IPS DF 6.9 (cell line): ENCODE measurements at places on chromosomes 5 and 9.

GRCh38 chr5:62457071-62457470 is 44.5 kb downstream of the IPO11 start:
- no peak for DNase-seq
- H3K4me1 ChIP-seq, result no peaks in the 10 kb centered on the region
- H3K36me3 ChIP-seq, result no peaks in the 10 kb centered on the region
- H3K4me3 ChIP-seq, result no peak overlapping the region

- H3K4me1 ChIP-seq, result peaks cover 4% of the 10 kb centered on the region
- no peak for DNase-seq
- no peak overlapping the region for H3K27ac ChIP-seq
- H3K36me3 ChIP-seq, result no peaks in the 10 kb centered on the region
Measured at GRCh38 chr9:68739621-68740174, 34.7 kb downstream of the PIP5K1B start.

- no peaks in the 10 kb centered on the region for H3K36me3 ChIP-seq
- H3K27ac ChIP-seq, result no peak overlapping the region
- DNase-seq, result no peak
- peaks cover 2% of the 10 kb centered on the region; the same call in 1 of the 2 replicates for H3K4me1 ChIP-seq
- no peaks in the 10 kb centered on the region for H3K27me3 ChIP-seq
Measured at GRCh38 chr5:130870691-130871090, 294.4 kb downstream of the HINT1 start.

DNA sequence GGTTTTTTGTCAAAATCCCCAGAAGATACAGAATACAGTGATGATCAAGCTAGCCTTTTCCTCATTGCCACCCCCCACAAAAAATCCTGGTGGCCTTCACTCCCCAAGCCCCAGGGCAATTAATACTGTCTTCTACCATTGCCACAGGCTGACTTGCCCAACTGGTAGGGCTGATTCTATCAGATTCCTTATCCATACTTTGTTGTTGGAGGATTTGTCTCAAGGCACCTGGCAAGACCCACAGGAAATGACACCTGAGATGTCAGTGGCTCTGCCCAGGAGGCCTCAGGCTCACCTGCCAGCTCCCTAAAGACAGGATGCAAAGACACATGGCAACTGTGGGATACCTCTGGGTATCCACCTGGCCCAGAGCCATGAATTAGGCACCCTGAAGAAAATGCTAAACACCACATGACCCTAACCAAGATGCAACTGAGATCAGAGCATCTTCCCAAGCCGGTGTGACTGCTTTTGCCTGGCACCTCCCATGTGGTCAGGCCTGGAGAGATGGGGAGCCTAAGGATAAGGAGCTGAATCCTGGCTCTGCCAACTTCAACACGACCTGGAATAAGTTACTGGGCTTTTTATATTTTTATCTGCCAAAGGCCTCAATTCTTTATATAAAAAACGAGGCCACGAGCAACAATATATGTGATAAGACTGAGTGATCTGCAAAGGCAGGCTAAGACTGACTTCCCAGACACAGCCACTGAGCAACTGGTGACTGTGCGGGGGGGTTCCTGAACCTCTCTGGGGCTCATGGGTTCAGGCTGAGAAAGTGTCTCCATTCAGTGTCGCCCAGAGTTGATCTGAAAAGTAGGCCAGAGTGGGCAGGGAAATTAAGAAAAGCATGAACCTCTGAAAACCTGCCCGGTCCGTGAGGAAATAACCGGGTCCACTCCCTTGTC is 944 bp downstream of the ATOX1 start:
- no peaks in the 10 kb centered on the region; the same call in 1 of the 2 replicates for H3K27me3 ChIP-seq
- H3K36me3 ChIP-seq, result no peaks in the 10 kb centered on the region
- peak overlapping the region; percentile 81; the same call in 1 of the 2 replicates for H3K4me3 ChIP-seq
- no peak for DNase-seq

- no peak overlapping the region for H3K4me3 ChIP-seq
- no peaks in the 10 kb centered on the region for H3K4me1 ChIP-seq
- DNase-seq, result no peak
- no peaks in the 10 kb centered on the region for H3K36me3 ChIP-seq
- no peak overlapping the region for H3K27ac ChIP-seq
Measured at GRCh38 chr5:103357636-103358035, 99.1 kb downstream of the MACIR start.

GRCh38 chr5:15914638-15915037 is 265.0 kb downstream of the MARCHF11 start:
- no peak overlapping the region for H3K27ac ChIP-seq
- no peak overlapping the region for H3K4me3 ChIP-seq
- H3K36me3 ChIP-seq, result no peaks in the 10 kb centered on the region
- peaks cover 4% of the 10 kb centered on the region; the same call in 1 of the 2 replicates for H3K4me1 ChIP-seq

DNA sequence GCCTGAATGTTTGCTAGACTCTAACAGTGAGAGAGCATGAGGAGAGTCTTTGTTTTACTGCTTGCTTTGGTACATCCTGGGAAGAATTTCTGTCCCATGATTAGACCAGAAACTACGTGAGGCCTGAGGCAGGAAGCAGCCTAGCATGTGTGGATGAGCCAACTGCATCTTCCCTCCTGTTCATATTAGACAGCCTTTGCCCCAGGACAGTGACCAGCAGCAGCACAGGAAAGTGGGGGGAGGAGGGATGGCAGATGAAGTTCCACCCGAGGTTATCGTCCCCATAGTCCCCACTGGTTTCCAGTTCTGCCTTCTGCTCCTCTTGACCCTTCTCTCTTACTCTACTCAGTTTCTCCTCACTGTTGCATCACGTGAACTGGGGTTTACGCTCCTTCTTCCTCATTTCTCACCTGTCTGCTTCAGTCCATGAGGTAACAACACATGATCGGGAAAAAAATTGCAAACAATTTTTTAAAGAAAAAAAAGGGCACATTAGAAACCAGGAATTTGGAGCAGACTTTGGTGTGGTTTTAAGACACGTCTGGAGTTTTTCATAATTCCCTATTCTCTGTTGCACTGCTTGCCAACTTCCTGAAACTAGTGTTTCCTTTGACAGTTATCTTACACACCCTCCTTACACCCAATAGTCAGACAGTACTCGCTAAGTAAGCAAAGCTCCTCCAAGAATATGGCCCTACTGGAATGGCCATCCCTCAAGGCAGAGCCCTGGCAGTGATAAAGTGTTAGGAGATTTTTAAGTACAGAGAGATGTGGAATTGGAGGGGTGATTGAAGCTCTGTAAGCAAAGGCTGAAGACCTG is 84.1 kb downstream of the SNX18 start:
- no peaks in the 10 kb centered on the region for H3K4me1 ChIP-seq
- no peaks in the 10 kb centered on the region for H3K27me3 ChIP-seq

- no peak for DNase-seq
- H3K36me3 ChIP-seq, result no peaks in the 10 kb centered on the region
- no peak overlapping the region for H3K27ac ChIP-seq
Measured at GRCh38 chr9:17083258-17083657, 51.6 kb upstream of the CNTLN start.

GRCh38 chr5:72938206-72938605 is 17.6 kb upstream of the FCHO2 start:
- DNase-seq, result no peak
- H3K4me1 ChIP-seq, result no peaks in the 10 kb centered on the region
- no peaks in the 10 kb centered on the region for H3K36me3 ChIP-seq
- no peak overlapping the region for H3K27ac ChIP-seq

- no peaks in the 10 kb centered on the region for H3K27me3 ChIP-seq
- H3K36me3 ChIP-seq, result no peaks in the 10 kb centered on the region
- no peak overlapping the region for H3K27ac ChIP-seq
Measured at GRCh38 chr5:98403131-98403530, 370.3 kb upstream of the RGMB start.
